Left renal pelvis (tissue), 4 donors: ENCODE measurements at places on chromosomes 1 and 21.

GRCh38 chr1:55378582-55378981 is 163.4 kb upstream of the USP24 start:
- DNase-seq, result no peak

- DNase-seq, result no peak
Measured at GRCh38 chr1:56654126-56654923, 9.2 kb downstream of the PRKAA2 start.

DNA sequence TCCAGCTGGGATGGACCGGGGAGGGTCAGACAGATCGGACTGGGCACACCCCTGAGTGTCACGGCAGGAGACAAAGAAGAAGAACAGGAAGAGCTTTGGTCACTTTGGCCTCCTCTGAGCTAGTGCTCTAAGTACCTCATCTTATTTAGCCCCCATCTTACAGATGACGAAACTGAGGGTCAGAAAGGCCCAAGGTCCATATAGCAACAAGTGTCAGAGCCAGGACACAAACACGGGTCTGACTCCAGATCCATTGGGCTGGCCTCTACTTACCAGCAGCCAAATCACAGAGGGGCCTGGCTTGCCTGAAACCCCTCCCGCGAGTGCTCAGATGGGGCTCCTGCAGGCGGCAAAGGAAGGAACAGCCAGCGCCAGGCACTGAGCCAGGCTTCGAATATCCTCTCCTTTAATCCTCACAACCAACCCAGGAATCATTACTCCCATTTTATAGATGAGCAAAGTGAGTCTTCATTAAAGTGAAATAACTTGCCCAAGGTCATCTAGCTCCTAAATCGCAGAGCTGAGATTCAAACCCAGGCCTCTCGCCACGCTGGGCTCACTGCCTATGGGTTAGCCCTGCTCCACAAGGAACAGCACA is 25.7 kb upstream of the SELENON start:
- DNase-seq, result no peak

- DNase-seq, result peak; percentile 38
Measured at GRCh38 chr21:35329940-35330660, 281.0 kb upstream of the RUNX1 start.

- DNase-seq, result no peak
Measured at GRCh38 chr1:98172022-98172421, 251.2 kb upstream of the DPYD start.

DNA sequence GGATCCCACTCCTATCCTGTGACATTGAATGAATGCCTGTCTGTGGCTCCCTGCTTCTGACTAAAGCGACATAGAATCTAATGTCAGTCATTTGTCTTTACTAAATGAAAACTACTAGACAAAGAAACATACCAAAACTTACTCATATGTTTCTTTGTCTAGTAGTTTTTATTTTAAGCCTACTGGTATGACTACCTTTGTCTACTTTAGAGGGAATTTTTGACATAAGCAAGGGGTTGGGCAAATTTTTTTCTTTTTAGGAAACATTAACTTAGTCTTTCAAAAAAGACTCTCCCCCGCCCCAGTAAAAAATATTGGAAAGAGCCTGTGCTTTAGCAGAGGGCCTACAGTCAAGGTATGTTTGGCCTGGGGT is 4.9 kb downstream of the NEK7 start:
- DNase-seq, result no peak

DNA sequence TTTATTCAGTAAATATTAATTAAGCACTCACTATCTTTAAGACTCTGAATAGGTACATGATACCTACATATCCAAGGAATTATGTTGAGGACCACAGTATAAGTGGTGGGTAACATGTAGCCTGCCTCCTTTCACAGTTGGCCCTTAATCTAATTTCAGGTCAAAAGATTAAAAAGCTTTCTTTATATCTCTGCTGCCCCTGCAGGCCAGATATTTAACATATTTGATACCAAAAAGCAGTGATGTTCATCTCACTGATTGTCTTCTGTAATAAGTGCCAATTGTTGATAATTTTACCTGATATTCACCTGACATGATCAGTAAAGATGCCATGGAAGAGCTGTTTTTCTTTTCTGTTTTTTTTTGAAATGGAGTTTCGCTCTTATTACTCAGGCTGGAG is 36.5 kb downstream of the RLF start:
- no peak for DNase-seq

DNA sequence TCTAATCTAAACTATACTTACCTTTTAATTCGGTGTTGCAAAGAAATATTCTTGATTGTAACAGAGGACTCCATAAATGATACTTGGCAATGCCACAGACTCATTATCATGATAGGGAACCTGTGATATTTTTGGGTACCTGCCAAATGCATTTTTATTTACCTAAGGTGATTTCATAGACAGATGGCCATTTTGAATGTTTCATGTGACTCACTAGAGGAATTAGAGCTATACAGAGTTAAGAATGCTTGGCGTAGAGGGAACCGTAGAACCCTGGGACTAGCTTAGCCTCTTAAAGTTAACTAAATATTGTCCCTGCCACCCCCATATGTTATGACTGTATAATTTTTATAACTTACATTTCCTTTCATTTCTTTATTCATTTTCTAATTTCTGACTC is 136.1 kb downstream of the DISP1 start:
- no peak for DNase-seq

DNA sequence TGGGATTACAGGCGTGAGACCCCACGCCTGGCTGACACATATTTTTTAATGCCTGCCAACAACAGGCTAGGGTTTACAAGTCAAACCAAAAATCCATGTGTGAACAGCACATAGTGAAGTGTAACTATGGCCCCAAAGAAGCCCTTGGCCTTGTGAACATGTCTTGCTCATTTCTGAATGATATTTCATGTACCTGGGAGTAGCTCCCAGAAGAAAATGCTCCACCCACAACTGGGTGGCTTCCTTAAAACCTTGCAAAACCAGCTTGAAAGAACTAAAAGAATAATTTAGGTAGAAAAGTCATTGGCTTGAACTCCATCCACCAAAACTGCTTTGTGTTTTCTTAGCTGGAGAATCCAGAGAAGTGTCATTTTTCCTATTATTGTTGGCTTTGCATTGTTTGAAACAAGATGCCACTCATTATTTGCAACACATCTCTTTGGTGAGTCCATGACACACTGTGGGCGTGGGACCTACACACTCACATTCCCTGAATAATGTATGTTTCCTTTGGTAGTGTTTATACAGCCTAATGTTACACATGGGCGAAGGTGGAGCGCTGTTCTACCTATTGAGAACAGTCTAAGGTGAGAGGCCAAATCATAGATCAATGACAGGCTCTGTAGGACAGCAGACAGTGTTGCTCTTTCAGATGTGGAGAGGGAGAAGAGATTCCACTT is 28.5 kb upstream of the SDE2 start:
- no peak for DNase-seq

GRCh38 chr1:201724039-201724765 is 104.8 kb upstream of the IPO9 start:
- DNase-seq, result no peak

GRCh38 chr1:43539726-43540434 is 9.2 kb downstream of the PTPRF start:
- no peak for DNase-seq

DNA sequence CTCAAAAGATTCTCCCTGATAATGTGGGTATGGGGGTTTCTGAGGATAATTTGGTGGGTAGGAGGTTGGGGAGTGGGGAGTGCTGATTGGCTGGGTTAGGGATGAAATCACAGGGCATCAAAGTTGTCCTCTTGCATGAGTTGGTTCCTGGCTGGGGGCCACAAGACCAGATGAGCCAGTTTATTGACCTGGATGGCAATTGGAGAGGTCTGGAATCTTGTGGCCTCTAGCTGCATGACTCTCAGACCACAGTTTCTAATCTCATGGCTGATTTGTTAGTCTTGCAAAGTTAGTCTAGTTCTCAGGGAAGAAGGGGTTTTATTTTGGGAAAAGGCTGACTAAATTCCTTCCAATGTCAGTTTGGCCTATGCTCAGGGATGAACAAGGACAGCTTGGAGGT is 3.3 kb upstream of the GBP1 start:
- no peak for DNase-seq

- DNase-seq, result no peak
Measured at GRCh38 chr1:100433563-100433962, 81.3 kb downstream of the CDC14A start.

DNA sequence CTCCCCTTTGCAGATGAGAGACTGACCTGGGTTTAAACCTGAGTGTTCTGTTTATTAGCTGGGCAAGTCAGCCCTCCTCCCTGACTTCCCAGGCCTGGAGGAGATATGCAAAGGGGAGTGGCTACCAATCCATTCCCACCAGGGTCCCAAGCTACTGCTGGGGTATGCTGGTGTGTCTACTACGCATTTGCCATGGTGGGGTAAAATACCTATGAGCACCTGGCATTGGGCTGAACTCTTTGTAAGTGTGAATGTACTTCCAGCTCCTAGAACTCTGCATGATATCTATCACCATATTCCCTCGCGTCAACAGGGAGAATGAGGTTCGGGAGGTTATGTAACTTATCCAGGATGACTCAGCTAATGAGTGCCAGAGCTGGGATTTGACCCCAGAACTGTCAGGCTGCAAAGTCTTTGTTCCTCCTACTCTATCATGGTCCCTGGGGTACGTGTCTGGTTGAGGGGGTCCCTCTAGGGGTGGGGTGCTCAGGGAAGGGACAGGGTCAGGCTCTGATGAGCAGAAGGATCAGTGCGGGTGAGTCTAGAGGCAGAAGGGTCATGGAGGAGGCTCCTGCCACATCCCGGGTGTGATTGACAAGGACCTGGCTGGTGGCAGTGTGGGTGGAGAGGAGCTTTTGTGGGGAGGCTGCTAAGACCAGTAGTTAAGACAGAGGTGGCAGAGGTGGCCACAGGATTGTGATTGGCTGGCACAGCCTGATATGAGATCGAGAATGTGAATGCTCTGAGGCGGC is 16.7 kb downstream of the AMPD2 start:
- DNase-seq, result no peak

DNA sequence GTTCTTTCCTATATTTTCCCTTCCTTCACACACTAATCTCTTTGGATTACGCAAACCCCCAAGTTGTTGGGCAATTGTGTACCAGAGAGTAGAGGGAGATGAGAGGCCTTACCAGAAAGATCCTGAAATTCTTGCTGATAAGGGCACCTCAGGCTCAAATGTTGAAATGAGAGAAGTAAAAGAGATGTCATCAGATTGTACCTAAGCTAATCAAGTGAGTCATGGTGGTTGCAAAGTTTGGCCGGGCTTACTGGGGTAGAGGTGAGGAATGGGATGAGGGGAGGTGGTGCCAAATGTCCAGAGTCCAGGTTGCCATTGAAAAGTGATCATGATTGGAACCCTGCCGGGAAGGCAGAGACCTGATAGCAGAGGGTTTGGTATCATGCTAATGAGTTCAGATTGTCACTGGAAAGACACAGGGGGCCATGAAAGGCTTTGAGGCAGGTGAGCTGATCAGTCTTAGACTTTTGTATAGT is 43.1 kb downstream of the OPTC start:
- DNase-seq, result no peak
